ENCODE measurements at places on chromosomes 12 and 14.

- DNase-seq, result no peak
Measured at GRCh38 chr14:74176400-74176793, 62.9 kb upstream of the VSX2 start.

GRCh38 chr12:6235499-6235898 lies 35.3 kb downstream of the CD9 start:
- DNase-seq, result no peak

- peak; percentile 44 for DNase-seq
Measured at GRCh38 chr12:106039242-106039641, 99.5 kb downstream of the NUAK1 start.

DNA sequence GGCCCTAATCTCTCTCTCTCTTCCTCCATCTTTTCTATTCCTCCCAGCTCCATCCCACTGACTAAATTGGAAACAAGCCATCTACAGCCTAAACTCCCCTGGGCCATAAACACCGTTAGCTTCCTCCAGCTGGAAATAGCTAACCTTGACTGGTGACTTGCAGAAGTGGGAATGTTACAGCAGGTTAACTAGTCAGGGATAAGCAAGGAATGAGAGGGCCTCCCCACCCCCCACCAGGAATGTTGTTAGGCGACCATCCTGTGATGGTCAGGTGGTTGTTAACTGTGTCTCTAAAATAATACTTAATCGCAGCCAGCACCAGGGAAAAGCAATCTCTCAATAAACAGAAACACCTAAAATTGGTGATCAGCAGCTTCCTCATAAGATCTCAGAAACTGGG lies 40.8 kb downstream of the MIS18BP1 start:
- no peak for DNase-seq

DNA sequence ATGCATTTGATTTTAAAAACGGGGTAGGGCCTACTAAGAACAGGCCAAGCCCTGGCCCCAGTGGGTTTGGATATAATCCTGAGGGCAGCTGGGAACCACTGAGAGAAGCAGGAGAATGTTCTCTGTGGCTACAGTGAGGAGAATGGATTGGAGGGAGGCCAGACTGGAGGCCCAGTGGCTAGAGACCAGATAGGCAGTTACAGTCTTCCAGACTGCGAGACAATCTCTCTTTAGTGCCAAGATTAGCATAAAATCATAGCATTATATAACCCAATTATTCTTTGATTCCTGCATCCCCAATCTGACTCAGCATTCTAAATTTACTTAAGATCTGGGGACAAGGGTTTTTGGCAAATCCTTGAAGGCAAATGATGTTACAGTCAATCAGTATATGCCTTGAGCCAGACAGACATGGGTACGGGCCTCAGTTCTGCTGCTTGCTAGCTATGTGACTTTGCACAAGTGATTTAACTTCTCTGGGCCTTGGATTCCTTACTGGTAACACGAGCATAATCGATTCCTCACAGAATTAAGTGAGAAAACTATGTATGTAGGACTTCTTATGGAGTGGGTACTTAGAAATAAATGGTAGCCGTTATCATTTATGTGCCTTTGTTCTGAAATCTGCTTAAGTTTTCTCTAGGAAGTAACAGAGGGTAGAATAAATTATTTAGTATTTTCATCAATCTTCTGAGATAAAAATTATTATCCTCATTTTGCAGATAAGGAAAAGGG lies 18.3 kb downstream of the NINJ2 start:
- DNase-seq, result no peak

DNA sequence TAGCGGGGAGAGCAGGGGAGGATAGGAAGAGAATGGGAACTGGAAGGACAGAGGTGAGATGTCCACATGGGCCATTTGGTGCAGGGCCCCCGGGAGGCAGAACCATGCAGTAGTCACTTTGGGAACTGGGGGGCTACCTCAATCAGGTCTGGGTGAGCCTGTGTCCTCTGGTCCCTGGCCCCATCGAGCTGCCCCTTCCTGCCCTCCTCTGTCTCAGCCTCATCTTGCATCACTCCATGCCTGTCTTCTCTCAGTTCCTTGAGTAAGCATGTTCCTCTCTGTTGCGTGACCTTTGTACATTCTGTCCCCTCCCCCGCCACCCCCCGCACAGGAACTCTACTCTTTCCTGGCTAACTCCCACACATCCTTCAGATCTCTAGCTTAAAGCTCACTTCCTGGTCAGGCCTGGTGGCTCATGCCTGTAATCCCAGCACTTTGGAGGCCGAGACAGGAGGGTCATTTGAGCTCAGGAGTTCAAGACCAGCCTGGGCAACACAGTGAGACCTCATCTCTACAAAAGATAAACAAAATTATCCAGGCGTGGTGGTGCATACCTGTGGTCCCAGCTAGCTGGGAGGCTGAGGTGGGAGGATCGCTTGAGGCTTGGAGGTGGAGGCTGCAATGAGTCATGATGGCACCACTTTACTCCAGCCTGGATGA lies 23.2 kb downstream of the FOS start:
- no peak for DNase-seq

DNA sequence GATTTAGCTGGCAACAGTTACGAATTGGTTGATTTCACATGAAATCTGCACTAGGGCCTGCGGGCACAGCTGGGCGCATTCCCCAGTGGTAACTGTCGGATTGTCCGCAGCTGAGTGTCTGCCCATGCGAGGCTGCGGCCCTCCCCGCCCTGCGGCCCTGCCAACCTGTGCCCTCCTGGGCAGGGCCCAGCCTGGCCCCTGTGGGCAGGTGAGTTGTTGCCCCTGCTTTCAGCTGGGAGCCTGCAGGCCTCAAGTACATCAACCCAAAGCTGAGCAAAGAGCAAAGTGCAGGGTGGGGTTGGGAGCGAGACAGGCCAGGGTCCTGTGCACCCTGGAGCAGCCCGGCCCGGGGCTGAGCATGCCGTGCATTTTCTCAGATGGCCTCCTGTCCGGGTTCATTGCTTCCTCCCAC lies 89.1 kb downstream of the ADGRD1 start:
- DNase-seq, result no peak

- DNase-seq, result no peak
Measured at GRCh38 chr14:90693413-90693812, 122.8 kb downstream of the TTC7B start.

DNA sequence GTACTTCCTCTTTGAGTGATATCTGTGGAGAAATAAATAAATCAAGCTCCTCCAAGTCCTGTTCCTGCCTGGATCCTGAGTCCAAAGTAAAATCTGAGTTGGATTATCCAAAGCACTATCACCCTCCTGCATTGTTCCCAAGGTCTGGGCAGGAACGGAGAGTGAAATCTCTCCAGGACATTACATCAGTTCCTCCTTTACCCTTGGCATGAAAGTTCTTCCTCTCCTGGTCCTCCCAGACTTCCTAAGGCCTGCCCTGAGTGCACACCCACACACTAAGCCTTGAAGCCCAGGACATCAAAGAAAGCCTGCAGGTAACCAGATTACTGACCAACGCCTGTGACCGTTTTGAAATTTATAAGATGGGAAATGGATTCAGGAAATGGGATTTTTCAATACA lies 206.8 kb upstream of the BCL2L14 start:
- DNase-seq, result no peak

GRCh38 chr14:37118673-37119366 lies 53.6 kb downstream of the SLC25A21 start:
- no peak for DNase-seq

- DNase-seq, result no peak
Measured at GRCh38 chr14:99937475-99938244, 127.6 kb upstream of the EVL start.

DNA sequence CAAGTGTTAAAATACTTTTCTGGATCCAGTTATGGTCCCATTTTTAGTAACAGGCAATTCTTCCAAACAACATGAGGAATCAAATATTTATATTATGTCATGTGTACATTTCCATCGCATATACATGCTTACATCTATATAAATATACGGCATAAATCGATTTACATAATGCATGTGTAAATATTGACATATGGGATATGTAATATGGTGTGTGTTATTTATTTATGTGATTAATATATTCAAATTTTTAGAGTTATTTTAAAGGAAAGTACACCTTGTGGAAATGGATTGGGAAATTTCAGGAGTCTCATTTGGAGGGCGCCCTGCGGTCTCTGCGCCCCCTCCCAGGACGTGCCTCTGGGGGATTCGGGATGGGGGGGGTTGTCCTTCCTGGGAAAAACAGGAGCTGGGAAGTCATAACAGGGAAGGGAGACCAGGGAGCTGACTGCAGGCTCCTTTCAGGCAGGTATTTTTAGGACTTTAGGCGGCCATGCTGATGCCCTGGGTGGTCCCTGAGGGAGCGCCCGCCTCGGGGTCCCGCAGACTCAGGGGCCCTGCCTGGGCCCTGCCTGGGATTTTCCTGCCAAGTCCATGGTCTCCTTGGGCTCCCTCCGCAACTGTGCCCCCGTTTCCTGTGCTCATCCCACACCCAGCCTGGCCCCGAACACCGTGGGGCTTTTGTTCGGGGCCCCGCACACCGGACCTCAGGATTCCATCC lies 82.7 kb upstream of the SFSWAP start:
- DNase-seq, result peak; percentile 42

DNA sequence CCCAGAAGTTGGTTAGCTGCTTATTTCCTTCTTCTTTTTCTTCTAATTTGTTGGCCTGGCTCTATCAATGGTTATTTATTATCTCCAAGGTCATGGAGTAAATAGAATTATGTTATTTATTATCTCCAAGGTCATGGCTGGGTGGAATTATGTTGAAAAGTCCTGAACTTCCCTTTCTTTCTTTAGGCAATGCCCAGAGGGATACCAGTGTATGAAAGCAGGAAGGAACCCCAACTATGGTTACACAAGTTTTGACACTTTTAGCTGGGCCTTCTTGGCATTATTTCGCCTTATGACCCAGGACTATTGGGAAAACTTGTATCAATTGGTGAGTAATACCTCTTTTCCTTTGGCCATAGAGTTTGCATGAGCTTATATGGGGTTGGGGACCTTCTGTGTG lies 111.6 kb downstream of the SCN8A start:
- no peak for DNase-seq

DNA sequence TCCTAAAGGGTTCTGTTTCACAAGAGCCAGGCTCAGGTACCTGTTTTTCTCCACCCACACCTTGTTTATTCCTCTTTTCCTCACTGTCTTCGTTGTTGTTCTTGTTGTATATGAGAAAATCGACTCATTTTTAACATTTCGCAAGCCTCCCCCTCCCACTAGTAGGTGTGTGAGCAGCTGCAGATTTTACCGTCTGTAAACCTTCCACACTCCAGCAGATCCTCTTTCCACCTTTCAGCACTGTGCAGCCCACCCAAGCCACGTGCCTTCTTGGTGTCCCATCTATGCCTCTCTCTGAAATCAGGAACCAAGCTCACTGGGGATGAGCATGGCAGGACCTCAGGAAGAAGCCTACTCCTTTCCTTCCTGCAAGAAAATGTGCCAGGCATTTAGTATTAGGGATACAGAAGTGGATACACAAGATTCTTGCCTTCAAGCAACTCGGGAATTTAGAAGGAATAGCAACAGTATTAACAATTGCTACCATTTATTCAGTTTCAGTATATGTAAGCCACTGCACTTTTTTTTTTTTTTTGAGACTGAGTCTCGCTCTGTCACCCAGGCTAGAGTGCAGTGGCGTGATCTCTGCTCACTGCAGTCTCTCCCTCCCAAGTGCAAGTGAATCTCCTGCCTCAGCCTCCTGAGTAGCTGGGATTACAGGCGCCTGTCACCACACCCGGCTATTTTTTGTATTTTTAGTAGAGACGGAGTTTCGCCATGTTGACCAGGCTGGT lies 113.6 kb downstream of the CHST11 start:
- no peak for DNase-seq

DNA sequence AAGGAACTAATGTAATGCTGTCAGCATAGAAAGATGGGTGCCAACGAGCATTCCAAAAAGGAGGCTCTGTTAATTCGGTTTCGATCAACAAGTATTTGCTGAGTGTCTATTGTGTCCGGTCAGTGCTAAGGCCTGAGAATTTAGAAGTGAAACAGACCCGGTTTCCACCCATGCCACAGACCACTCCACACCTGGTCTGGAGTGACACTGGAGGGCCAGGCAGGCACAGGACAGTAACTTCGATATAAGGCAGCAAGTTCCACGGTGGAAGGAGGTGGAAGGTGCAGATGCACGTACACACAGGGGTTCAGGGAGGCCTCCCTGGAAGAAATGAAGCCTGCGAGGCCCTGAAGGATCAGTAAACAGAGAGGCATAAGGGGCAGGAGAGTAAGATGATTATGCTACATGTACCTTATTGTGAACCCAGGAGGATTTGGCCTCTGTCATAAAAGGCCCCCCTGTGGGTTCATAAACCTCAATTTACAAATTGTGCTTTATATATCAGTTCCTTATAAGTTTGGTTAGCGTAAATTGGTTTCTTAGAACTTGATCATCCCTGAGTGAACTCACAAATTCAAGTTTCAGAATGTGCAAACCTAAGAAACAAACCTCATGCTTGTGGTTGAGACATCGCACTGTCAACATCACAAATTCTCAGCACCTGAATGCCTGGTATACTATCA lies 25.9 kb downstream of the SSH1 start:
- DNase-seq, result no peak

DNA sequence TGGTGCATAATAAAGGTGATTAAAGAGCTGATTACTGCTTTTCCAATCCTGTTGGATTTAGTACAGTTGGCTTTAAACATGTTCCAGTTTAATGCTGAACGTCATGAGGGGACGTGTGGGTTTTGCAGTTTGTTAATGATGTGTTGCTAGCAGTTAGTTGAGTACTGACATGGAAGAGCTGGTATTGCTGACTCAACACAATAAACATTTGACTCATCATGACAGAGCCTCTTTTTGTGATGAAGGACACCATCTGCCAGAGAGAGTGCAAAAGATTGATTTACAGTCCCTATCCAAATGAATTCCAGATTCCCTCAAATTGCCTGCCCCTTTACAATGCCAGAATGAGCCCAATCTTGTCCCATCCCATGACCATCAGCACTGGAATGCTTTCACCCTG lies 346.2 kb upstream of the PRICKLE1 start:
- no peak for DNase-seq

- DNase-seq, result no peak
Measured at GRCh38 chr12:124115976-124116690, 143.1 kb downstream of the ZNF664 start.

DNA sequence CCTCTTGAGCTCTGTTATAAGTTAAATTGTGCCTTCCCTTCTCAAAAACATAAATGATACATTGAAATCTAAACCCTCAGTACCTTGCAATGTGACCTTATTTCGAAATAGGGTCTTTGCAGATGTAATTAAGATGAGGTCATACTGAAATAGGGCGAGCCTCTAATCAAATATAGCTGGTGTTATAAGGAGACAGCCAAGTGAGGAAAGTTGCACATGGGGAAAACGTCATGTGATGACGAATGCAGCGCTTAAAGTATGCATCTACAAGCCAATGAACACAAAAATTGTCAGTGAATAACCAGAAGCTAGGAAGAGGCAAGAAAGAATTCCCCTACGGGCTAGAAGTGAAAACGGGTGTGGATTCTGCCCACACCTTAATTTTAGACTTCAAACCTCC lies 305.2 kb upstream of the FOXG1 start:
- DNase-seq, result no peak

DNA sequence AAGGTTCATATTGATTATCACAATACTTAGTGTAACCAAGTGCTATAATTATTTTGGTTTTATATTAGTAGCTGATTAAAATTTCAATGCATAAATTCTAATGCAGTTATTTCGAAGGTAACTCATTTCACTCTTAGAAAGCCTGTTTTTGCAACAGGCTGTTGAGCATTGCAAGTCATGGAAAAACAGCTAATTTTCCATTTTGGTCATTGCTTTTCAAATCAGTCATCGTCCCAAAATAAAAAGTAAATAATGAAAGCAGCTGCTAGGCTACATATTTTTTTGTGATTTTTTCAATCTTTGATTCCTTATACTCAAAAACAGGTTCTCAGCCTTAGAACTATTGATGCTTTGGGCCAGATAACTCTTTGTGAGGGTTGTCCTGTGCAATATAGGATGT lies 22.9 kb downstream of the VEZT start:
- no peak for DNase-seq
